ENCODE measurements at places on chromosomes 6 and 20.

- DNase-seq, result no peak
Measured at GRCh38 chr6:35454391-35455110, 2.4 kb downstream of the FANCE start.

GRCh38 chr20:47330933-47331708 is 25.4 kb downstream of the ZMYND8 start:
- DNase-seq, result no peak

DNA sequence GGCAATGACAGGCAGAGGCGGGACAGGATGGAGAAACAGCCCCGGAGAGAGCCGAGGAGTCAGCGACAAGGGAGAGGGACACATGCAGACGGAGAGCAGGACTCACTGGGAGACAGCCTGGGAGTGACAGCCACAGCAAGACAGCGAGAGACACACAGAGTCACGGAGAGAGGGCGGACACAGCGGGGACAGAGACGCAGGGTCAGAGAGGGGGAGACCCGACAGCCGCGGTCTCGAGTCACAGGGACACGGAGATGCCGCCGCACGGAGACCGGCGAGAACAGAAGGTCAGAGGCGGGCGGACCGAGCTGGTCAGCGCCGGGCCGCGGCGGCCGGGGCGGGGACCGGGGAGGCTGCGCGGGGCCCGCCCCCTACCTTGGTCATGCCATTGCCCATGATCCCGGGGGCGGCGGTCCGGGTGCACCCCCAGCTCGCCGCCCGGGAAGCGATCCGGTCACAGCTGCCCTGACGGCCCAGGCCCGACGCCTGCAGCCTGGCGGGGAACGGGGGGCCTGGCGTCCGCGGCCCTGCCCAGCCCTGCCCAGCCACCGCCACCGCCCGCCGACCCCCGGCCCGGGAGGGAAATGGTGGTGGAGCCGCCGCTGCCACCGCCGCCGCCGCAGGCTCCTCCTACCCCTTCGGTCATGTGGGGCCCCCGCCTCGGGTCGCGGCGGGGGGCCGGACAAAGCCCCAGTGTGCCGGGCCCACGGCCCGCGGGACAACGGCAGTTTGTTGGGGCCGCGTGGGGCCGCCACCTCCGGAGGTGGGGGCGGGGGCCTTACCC is at the start of the genes DUSP15 and TTLL9:
DUSP15 (minus strand) TSS at position 586 of the 784 bp plus-strand sequence; CDS start at position 396, 190 bp downstream.
TTLL9 (plus strand) TSS at position 693 of the 784 bp plus-strand sequence. CDS start 493 bp downstream, outside the sequence.
- DNase-seq, result no peak

DNA sequence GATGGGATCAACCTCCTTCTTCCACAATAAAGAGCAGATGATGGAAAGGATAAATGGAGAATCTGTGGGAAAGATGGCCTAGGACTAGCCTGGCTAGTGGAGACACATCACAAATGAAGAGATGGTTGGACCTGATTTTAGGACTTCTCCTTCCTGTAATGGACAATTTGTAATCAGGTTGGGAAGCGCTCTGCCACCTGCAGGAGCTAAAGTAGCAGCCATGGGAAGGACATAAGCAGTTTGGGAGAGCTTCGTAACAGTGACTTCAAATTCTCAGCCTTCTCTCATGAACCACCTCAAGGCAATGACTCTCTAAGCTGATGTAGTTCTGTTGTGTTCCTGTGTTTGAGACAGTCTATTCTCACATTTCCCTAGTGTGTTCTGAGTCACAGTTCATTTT is 137.9 kb upstream of the BMP2 start:
- DNase-seq, result no peak

DNA sequence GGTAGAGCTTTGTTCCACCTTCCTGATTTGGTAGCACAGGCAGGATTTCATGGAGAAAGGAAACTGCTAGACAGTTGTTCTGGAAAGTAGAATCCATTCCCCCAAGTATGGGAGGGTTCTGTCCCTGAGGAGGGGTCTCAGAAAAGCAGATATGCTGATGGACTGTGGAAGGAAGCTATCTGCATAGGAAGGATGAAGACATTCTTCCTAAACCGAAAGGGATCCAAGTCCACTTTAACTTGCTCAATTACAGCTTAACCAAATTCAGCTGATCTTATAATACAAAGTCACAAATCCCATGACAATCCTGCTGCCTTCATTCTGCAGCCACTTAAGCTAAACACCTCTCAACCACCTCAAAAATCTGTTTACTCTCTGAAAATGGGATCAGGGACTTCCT is 2.6 kb downstream of the MAN1A1 start:
- DNase-seq, result no peak

GRCh38 chr6:74091136-74091793 is 395.3 kb downstream of the CD109 start:
- DNase-seq, result no peak

DNA sequence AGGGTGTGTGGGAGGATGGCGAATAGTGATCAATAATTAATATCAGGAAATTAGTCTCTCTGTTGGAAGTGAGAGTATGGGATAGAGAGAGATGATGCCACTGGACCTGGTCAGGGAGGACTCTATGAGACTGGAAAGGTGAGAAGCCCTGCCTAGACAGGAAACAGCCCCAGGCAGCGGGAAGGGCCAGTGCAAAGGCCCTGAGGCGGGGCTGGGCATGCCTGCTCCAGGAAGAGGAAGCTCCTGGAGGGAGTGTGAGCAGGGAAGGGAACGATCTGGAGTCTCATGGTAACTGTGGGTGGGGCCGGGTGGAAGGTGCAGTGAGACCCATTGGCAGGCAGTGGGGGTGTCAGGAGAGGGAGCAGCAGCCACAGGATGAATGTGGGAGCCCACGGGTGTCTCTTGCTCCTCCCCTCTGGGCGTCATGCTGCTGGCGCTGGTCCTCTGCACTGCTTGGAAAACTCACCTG is 1.8 kb upstream of the CST3 start:
- no peak for DNase-seq

DNA sequence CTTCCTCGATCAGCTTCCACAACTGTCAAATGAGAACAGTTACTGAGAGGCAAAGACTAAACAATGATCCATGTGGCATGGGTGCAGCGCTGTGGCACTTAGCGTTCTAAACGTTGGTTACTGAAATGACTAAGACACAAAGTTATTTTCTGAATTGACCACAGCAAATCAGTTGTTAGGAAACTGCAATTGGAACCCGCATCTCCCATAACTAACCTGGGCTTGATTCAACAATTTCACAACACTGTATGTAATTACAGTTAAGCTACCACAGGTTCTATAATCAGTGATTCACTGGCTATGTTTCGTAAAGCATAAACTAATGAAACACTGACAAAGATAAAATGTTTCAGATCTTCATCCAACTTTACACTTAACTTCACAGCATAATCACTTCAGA is 12.5 kb downstream of the WDR27 start:
- DNase-seq, result no peak

- no peak for DNase-seq
Measured at GRCh38 chr6:39411465-39411864, 89.0 kb upstream of the KCNK16 start.

GRCh38 chr20:19275630-19276071 is 63.2 kb downstream of the SLC24A3 start:
- DNase-seq, result no peak

- DNase-seq, result no peak
Measured at GRCh38 chr6:17165383-17165782, 63.5 kb downstream of the STMND1 start.

DNA sequence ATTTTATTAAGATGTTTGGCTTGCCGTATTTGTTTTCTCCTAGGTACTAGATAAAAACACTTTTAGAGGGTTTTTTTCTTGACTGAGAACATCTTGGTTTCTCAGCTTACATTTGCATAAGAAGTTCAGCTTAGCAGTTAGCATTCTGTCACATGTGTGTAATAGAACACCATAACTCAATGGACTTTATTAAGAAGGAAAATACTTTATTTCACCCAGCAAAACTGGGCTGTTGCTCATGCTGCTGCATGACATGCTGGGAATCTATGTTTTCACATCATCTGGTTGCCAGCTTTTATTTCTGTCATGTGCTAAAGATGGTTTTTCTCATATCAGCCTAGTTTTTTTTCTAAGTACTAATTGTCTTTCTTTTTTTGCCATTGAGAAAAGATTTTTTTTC is 144.6 kb downstream of the UTRN start:
- DNase-seq, result no peak

DNA sequence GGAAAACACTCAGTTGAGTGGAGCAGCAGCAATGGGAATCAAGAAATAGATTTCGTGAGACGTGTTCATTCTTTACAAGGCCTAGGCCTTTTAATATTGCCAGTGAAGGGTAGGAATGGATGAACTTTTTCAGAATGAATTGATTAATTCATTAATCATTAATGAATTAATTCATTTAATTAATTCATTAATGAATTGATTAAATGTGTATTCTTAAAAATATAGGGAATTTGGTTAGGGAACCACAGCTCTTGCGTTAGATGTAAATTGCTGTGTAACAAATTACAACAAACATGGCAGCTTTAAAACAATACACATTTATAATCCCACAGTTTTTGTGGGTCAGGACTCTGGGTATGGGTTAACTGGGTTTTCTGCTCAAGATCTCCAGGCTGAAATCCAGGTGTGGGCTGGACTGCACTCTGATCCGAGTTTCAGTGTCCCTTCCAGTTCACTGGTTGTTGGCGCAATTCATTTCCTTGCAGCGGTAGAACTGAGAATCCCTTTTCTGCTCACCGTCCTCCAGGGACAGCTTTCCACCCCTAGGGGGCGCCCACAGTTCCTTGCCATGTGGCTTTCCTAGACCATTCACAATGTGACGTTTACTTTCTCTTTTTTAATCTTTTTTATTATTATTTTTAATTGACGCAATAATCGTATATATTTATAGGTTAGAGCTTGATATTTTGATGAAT is 32.8 kb upstream of the BCAS1 start:
- peak; percentile 55 for DNase-seq

DNA sequence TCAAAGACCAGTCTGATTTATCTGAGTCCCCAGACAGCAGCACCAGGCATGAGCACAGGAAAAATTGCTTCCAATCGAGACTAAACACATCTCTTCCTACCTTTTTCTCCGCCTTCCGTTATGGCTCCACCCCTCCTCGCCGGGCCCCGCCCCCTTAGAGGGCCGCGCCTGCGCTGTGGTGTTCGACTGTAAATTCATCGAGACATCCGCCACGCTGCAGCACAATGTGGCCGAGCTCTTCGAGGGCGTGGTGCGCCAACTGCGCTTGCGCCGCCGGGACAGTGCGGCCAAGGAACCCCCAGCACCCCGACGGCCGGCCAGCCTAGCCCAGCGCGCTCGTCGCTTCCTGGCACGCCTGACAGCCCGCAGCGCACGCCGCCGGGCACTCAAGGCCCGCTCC is 8.9 kb downstream of the REM1 start:
- DNase-seq, result no peak

- no peak for DNase-seq
Measured at GRCh38 chr6:113893866-113894265, 36.7 kb downstream of the MARCKS start.

GRCh38 chr6:15854826-15855710 is 192.2 kb upstream of the DTNBP1 start:
- DNase-seq, result no peak

DNA sequence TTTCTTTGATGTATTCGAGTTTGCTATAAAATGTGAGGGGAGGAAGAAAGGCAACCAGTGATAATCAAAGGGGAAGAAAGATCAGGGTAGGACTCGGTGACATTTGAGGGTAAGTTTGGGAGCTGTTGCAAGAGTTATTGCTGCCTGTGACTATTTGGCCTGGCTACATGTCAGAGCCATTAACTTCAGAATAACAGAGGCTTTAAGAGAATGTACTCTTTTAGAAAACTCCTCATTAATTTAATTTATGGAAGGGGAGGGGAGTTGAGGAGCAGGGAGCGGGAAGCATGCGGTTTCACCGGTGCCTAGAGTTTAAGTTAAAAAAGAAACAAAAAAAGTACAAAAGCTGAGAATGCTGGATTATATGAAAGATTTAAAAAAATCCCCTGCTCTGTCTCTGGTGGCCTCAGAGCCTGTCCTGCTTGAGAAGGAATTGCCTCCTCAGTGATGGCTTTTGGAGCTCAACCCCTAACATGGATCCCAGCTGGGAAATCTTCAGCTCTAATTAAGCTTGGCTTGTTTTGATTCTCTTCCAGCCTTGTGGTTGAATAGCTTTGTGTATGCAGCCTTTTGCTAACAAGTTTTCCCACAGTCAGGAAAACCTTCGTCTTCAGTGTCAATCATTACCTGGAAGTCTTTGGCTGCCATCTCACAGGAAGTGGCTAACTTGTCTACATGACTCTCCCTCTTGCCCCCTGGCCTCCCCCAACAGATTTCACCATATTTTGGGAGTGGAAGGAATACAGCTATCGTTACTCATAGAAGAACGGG is 238.2 kb downstream of the SOX4 start:
- no peak for DNase-seq

DNA sequence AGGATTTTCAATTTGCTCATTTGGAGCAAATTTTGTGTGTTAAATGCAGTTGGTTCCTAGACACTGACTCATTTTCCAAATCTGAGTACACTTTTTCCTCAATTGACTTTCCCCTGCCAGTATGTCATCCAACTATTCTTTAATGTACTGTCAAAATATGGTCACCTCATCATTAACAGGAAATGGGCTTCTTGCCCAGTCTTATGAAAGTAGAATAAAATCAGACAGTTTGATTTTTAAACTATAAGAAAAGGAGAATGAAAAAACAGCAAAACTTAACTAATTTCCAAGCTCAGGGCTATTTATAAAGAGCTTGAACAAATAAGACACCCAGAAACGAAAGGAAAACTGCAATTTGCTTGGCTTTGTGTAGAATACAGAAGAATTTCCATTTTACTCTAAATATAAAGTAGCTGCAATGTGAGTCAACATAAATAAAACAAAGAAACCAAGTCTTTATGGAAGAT is 43.7 kb upstream of the RAB23 start:
- no peak for DNase-seq

- DNase-seq, result no peak
Measured at GRCh38 chr6:39790772-39791171, 1.4 kb upstream of the DAAM2 start.

DNA sequence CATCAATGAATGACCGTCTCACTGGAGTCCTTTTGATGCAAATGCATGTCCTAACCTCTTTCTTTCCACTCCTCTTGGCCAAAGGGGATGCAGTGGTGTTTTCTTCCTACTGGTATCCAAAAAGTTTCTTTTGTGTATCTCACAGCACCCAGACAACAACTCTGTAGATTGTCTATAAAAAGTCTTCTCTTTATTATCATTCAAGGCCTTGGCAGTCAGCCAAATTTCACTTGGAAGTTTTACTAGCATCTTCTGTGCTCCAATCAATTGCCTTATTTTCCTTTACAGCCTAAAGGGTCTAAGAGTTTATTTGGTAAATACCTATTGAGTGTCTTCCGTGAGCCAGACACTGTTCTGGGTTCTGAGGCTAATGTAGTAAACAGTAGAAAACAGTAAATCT is 150.2 kb upstream of the RNF217 start:
- no peak for DNase-seq

GRCh38 chr6:13355999-13356785 is 27.9 kb upstream of the TBC1D7 start:
- no peak for DNase-seq

GRCh38 chr6:28326371-28326948 is 9.5 kb downstream of the ZSCAN31 start:
- no peak for DNase-seq
